ENCODE measurements at places on chromosomes 1 and 21. TPM values are rescaled to one million over a fixed set of nuclear protein-coding genes. Genes with fewer than 3 reads are reported as not detected.

Gene BMP8B
- 4.3 TPM for total RNA-seq

Gene CASQ2
- total RNA-seq = not detected

Gene ARHGAP30
- total RNA-seq = 0.07 TPM

Gene PTPRC
- total RNA-seq = not detected

Gene PHLDA3
- 173 TPM for total RNA-seq

Gene CELA3B
- not detected for total RNA-seq

Gene PSMG1
- 71.1 TPM for total RNA-seq

Gene DUSP23
- 51.5 TPM for total RNA-seq

Gene LRRC38
- total RNA-seq = not detected

Gene TAL1
- not detected for total RNA-seq

Gene SH2D1B
- total RNA-seq = 0.12 TPM

Gene HTR6
- 0.22 TPM for total RNA-seq

Gene TFF1
- total RNA-seq = 28.6 TPM

Gene VSIG8
- total RNA-seq = 0.07 TPM

Gene FCN3
- total RNA-seq = not detected

Gene NKAIN1
- 1.1 TPM for total RNA-seq

Gene GNAT2
- total RNA-seq = not detected

Gene PRR9
- total RNA-seq = not detected

Gene CD1B
- total RNA-seq = not detected

Gene GBP7
- total RNA-seq = not detected

Gene TTC22
- not detected for total RNA-seq

Gene SLC9C2
- not detected for total RNA-seq

Gene PDZK1IP1
- total RNA-seq = 5.3 TPM

Gene LCE1F
- not detected for total RNA-seq

Measured in A549 treated with RU486 at 1 μM for 4 hours (cell line).